Activated CD8-positive, alpha-beta memory T cell treated with anti-CD3 and anti-CD28 coated beads, Interleukin-2, amount 50 U/mL, for 4 hours (primary cell): ENCODE measurements at places on chromosomes 16 and 17.

GRCh38 chr16:50889276-50889675 is 147.4 kb downstream of the CYLD start:
- no peak for DNase-seq

GRCh38 chr16:31108035-31108793 is at the start of gene BCKDK:
BCKDK (plus strand) TSS chr16:31108386; CDS start chr16:31109224, 838 bp downstream.
- peak; percentile 72 for DNase-seq

GRCh38 chr17:39026980-39027451 is 59.8 kb upstream of the FBXO47 start:
- no peak for DNase-seq

- DNase-seq: no peak
Measured at GRCh38 chr17:60641126-60641525, 36.5 kb upstream of the BCAS3 start.

GRCh38 chr17:31842195-31843069 is 16.6 kb downstream of the COPRS start:
- peak; percentile 60 for DNase-seq

GRCh38 chr16:5993356-5993755 is 895.8 kb upstream of the EEF2KMT start:
- DNase-seq: no peak

DNA sequence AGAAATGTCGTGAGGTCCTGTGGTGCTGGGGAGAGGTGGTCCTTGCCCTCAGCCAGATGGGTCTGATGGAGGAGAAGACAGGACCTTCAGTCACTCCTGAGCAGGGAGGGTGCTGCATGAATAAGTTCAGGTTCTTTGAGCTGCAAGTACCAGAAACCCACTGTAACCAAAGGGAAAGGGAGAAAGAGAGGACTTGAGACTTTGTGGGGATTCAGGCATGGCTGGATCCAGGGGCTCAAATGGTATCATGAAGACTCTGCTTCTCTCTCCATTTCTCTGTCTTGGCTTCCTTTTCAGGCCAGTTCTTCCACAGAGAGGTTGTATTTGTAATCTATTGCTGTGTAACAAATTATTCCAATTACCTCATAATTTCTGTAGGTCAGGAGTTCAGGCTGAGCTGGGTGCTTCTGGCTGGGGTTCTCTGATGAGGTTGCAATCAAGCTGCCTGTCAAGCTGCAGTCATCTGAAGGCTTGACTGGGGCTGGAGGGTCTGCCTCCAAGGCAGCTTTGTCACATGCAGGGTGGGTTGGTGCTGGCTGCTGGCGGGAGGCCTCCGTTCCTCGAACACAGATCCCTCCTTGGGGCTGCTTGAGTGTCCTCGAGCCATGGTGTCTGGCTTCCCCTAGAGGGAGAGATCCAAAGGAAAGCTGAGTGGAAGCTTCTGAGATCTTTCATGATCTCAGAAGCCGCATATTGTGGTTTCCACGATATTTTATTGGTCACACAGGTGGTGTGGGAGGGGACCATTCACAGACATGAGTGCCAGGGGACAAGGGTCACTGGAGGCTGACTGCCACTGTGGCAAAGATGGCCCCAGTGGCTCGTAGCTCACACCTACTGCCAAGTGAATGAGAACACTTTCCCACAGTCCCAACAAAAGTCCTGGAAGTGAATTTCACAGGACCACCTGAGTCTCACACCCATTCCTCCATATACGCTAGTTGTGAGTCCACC is 5.9 kb upstream of the ADCY7 start:
- no peak for DNase-seq

DNA sequence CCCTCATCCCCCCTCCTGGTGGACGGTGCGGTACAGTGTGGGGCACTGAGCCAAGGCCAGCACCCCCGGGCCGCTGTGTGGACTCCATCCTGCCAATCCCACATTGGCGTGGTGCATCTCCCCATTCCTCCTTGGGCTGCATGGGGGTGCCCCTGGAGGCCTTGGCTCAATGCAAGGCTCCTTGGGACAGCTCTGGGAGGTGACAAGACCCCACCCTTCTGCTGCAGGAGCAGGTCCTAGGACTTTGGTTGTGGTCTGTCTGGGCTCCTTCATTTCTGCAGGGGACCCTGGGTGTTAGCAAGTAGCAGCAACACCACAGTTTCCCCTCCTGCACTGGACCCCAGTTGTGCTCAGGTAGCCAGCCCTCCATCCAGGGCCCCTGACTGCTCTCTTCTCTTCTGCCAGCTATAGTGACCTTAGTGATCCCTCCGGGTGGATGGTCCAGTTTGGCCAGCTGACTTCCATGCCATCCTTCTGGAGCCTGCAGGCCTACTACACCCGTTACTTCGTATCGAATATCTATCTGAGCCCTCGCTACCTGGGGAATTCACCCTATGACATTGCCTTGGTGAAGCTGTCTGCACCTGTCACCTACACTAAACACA is 1.3 kb downstream of the PRSS21 start:
- DNase-seq: no peak

- no peak for DNase-seq
Measured at GRCh38 chr17:19260958-19261357, 23.8 kb downstream of the EPN2 start.

- no peak for DNase-seq
Measured at GRCh38 chr17:50513495-50513894, 5.3 kb downstream of the MYCBPAP start.

- no peak for DNase-seq
Measured at GRCh38 chr17:9237661-9238301, 216.5 kb downstream of the NTN1 start.

- no peak for DNase-seq
Measured at GRCh38 chr16:14242769-14243168, 171.7 kb downstream of the MRTFB start.

GRCh38 chr16:53191413-53191812 is 136.6 kb downstream of the CHD9 start:
- DNase-seq: no peak

GRCh38 chr16:19860166-19861041 is 24.2 kb downstream of the GPRC5B start:
- DNase-seq: no peak

GRCh38 chr16:20626966-20627365 is 50.8 kb upstream of the ACSM2B start:
- no peak for DNase-seq

DNA sequence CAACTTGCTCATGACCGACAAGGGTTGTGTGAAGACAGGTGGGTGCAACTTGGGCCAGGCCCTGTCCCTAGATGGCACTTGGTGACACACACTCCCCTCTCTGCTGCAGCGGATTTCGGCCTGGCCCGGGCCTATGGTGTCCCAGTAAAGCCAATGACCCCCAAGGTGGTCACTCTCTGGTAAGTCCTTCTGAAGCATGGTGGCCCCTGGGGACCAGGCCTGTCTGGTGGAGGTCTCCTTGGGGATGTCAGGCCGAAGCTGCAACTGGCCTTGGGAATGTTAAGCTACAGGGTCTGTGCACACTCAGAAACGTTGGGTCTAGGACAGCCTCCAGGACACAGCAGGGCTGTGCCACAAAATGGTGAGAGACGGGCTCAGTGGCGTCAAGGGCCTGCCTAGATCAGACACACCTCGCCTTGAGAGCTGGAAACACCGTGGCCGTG is 6.8 kb downstream of the CDK10 start:
- no peak for DNase-seq

GRCh38 chr16:11747949-11748403 is 5.3 kb upstream of the TXNDC11 start:
- no peak for DNase-seq

GRCh38 chr17:21370430-21370829 is 5.7 kb upstream of the KCNJ12 start:
- DNase-seq: no peak

DNA sequence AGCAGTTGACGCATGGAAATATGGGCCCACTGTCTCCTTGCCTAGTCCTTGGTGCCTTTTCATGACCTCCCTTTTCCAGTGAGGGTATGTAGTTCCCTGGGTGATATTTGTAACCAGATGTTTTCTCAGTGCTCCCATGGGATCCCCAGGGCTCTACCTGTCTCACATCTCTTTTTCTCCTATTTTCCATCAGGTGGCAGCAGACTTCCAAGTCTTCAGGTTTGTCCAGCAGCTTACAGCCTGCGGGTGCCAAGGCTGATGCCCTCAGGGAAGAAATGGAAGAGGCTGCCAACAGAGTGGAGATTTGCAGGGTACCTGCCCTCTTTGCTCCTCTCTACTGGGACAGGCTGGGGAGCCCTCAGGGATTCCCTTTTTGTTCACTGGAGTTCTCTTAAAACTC is 89.1 kb downstream of the ELAC2 start:
- no peak for DNase-seq

GRCh38 chr17:6714315-6714874 is 1.2 kb upstream of the SLC13A5 start:
- DNase-seq: no peak

DNA sequence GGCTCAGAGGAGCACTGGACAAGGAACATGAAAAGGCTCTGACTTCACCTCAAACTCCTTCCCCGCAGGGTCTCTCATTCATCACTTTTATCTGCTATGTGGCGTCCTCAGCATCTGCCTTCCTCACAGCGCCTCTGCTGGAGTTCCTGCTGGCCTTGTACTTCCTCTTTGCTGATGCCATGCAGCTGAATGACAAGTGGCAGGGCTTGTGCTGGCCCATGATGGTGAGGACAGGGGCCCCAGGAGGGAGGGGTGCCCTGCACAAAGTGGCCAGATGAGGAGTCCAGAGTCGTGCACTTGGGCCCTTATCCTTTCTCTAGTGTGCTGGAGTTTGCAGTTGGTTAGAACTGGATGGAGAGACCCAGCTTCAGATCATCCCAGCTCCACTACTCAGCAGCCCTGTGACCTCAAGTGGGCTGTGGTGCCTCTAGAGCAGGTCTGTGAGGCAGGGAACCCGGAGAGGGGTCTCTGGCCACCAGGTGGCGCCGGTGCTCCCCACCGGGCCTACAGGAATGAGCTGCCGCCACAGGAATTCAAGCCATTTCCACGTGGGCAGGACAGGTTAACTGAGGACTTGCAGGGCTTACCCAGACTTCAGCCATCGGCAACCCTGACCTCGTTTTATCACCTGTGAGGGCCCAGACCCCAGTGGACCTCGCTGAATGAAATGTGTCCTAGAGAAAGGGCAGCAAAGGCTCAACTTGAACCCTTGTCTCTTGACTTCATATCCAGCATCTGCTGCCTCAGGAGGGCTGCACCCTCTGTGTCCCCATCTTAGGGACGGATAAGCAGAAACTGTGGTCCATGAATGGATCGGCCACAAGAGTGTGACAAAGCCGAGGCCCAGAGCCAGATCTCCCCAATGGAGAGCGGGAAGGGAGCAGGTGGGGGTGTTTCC is 4.0 kb downstream of the CMTM3 start:
- peak; percentile 85 for DNase-seq
